ENCODE measurements at places on chromosomes 5 and 9.
A peak's percentile ranks its signal among the peaks of the same experiment; 100 is the strongest.

DNA sequence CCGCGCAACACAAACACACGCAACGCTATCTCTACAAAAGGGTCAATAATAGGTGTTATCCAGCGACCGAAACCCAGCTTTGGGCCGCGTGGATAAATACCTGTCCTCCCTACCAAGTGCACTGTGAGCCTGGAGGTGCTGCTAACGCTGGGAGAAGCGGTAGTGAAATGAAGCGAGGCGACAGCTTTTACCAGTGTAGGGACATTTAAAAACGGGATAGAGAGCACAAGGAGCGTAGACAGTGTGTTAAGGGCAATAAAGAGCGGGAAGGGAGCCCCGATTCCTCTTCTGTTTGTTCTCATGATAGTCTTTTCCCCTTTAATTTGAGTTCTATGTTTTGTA, 421 bp upstream of the DEPDC1B start:
- no peaks in the 10 kb centered on the region for H3K27me3 ChIP-seq
- no peak for DNase-seq

DNA sequence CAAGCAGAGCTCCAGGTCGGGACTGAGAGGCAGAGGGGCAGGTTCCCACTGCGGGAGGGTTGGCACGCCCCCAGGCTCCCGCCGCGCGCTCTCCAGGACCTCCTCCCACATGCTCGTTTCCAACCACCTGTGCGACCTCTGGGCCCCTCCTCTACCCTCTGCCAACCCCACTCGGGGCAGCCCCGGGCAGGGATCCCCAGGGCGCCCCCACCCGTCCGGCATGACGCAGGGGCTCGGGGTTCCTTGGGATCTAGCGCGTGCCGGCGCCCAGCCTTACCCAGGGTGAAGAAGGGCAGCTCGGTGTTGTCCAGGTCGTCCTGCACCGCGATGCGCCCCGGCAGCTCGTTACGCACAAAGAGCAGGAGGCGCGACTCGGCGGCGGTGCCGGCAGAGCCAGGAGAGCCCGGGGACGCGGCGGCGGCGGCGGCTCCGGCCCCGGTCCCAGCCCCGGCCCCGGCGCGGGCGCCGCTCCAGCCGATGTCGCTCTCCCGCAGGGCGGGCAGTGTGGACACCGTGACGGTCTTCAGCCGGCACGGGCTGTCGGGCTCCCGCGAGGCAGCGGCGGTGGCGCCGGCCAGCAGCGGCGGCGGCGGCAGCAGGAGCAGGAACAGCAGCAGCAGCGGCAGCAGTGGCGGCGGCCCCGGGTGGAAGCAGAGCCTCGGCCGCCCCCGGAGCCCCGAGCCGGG, 494 bp downstream of the ASTN2 start:
- no peak overlapping the region for H3K27ac ChIP-seq
- H3K27me3 ChIP-seq = peaks cover 38% of the 10 kb centered on the region
- H3K36me3 ChIP-seq = no peaks in the 10 kb centered on the region

DNA sequence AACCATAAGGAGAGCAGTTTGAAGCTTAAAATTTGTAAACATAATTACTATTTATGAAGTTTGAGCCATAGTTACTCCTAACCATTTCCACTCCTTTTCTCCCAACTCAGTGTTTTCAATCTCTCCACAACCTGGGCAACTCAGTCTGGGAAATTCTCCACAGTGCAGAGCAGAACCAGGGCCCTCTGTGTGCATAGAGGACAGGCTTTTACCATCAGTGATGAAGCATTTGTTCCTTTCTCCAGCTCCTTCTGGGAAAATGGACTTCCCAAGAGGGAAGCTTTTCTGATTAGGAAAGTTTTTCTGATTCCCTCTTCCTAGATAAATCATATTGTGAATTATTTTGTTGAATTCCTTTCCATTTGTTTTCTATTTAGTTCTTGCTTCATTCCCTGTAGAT, 132.3 kb upstream of the MPDZ start:
- DNase-seq = no peak
- H3K36me3 ChIP-seq = no peaks in the 10 kb centered on the region
- no peak overlapping the region for H3K27ac ChIP-seq
- H3K4me3 ChIP-seq = no peak overlapping the region
- no peaks in the 10 kb centered on the region for H3K4me1 ChIP-seq

- H3K36me3 ChIP-seq = no peaks in the 10 kb centered on the region
- H3K4me3 ChIP-seq = no peak overlapping the region
- DNase-seq = peak; percentile 42
- H3K4me1 ChIP-seq = peaks cover 2% of the 10 kb centered on the region
Measured at GRCh38 chr5:87307796-87308423, 40.2 kb downstream of the RASA1 start.

DNA sequence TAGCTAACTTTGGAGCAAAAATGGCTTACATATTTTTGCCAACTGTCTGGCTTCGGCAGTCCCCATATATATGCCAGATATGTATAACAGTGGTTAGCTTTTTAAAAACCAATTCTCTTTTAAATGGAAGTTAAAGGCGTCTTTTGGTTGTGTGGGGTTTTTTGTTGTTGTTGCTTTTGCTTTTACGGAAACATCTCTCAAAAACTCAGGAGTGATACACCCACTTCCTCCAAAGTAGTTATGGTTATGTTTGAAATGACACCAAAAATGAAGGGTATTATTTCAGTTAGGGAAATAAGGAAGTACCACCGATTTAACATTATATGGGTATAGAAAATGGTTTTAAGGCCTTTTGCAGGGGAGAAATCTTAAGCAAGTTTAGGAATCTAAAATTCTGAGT, 2.3 kb downstream of the CNOT8 start:
- no peak overlapping the region for H3K27ac ChIP-seq
- peaks cover 4% of the 10 kb centered on the region for H3K4me1 ChIP-seq
- H3K4me3 ChIP-seq = no peak overlapping the region
- H3K27me3 ChIP-seq = no peaks in the 10 kb centered on the region

All from mesendoderm (in vitro differentiated cells).